ENCODE measurements at places on chromosomes 11 and 22.

- no peak for DNase-seq
Observed at GRCh38 chr11:69192301-69192721, 36.6 kb downstream of the SMIM38 start.

DNA sequence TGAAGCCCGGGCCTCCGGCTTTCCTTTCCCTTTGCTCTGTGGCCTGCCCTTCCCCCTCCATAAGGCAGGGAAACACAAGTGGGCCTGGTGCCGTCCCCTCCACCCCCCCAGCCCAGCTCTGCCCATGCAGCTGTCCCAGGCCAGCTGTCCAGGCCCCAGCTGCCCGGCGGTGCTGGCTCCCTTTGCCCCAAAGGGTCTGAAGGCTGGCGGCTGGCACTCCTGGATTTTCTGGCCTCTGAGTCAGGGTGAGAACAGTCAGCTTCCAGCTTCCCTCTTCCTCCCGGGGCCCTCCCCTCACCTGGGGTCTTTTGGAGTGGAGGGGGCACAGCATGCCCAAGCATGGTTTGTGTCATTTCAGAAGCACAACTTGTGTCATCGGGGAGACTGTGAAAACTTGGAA, 27.8 kb downstream of the CD82 start:
- DNase-seq = no peak

DNA sequence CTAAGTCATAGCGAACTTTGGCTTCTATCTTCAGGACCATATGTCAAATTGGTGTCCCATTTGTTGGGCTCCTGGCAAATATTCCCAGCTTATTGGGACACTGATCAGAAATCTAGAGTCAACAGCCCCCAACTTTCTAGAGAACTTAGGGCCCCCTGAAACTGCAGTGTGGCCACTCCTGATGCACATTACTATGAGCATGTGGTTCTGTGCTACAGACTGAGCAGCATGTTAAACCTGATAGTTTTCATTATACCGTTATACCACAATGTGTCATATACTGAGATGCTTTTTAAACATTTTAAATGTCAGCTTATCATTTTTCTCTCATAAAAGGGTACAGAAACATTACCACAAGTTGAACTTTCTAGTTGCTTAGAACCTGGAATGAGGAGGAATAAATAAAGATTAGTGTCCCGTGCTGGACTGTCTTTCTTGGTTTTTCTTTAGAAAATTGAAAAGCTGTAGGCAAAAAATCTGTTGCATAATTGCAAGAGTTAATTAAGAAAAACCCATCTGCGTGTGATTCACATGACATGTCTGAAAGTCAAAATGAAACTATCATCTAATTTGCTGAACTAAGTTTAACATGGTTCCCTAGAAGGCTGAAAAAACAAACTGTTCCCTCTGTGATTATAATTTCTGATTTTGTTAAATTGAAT, 16.4 kb upstream of the CTSC start:
- DNase-seq = no peak

- no peak for DNase-seq
Observed at GRCh38 chr22:36193577-36193976, 8.0 kb downstream of the APOL4 start.

- DNase-seq = peak; percentile 34
Observed at GRCh38 chr11:44556735-44557409, 8.6 kb upstream of the CD82 start.

- no peak for DNase-seq
Observed at GRCh38 chr11:37605229-37605628, 1007.2 kb upstream of the RAG2 start.

DNA sequence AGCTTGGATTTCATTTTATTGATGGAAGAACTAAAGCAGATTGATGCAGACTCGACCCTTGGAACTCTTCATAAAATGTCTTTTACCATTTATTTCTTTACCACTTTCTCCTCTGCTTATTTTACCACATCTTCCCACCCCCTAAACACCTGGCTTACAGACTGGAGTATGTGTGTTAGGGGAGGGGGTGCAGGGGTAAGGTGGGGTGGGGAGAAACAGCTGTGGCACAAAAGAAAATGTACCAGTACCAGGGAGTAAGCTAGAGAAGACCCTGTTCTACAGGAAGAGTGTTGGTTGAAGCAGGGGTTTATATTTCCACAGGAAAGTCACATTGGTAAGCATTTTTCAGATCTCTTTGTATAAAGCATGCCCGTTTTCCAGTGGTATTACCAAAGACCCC, 312.7 kb upstream of the MTNR1B start:
- no peak for DNase-seq

- DNase-seq = no peak
Observed at GRCh38 chr11:46729110-46730027, 10.4 kb downstream of the F2 start.

GRCh38 chr11:78798663-78799062, 224.0 kb upstream of the NARS2 start:
- DNase-seq = peak; percentile 1

DNA sequence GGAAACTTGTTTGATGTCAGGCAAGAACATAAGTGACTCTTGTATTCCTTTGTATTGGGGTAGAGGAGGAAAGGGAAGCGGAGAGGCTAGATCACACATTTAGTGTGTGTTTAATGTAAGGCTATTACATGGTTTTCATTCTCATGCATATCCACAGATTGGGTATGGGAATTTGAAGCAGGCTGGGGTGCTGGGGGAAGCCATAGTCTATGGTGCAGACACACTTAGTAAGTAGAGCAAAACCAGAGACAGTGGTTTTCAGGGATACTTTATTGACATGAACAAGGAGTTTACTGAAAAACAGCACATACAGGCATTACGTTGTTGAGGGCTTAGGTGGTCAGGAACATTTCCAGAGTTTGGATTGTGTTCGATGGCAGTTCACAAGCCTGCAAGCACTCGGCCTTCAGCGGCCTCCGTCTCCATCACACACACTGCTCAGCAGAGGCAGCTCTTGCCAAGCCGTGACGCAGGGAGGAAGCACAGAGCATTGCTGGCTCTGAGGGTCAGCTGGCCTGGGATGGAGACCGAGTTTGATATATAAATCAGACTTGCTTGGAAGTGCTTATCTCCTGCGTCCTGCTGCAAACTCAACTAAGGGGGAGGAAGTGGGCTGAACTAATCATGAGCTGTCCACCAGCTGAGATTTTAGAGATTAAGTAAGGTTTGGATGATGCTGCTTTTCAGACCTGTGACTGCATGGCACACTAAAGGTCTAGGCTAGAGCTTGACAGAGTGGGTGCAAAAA, 25.3 kb downstream of the SCN3B start:
- DNase-seq = no peak

DNA sequence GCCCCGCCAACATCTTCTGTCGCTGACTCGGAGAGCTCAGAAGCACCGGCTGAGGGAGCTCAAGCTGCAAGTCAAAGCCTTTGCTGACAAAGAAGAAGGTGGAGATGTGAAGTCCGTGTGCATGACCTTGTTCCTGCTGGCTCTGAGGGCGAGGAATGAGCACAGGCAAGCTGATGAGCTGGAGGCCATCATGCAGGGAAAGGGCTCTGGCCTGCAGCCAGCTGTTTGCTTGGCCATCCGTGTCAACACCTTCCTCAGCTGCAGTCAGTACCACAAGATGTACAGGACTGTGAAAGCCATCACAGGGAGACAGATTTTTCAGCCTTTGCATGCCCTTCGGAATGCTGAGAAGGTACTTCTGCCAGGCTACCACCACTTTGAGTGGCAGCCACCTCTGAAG, 6.7 kb downstream of the RAG1 start:
- DNase-seq = no peak
